ENCODE measurements at places on chromosomes 7 and 10.

DNA sequence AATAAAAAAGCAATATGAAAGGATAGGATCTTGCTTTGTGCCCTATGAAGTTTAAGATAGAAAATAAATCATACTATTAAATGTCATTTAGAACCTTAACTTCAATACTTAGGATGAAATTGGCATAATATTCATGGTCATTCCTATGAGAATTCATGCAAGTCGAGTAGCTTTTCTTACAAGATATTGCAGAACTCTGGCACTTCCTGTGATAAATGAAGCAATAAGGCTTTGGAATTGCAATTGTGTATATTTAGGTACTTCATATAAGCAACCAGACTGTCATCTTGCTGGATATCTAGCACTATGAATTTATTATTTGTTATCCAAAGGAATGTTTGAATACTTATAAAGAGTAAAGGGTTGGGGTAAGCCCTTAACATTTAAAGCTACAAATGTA lies 116.5 kb downstream of the ZNF438 start:
- DNase-seq = no peak

GRCh38 chr7:111339006-111339405 lies 223.3 kb downstream of the IMMP2L start:
- no peak for DNase-seq

DNA sequence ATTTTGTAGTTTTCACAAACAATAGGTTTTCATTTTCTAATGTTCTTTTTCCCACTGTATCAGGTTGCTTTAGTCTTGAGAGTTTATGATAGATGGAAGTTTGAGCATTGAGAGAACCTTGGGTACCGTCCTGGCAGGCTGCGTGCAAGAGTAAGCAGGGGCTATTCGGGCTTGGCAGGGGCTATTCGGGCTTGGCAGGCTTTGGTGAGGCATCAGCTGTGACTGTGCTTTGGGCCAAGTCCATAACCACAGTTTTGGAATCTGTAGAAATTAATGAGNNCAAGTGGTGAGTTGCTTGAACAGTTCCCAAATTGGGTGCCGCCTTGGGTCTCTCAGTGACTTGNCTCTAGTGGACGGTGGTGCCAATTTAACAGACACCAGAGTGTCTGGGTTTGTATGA lies 424.6 kb downstream of the PAXIP1 start:
- no peak for DNase-seq

GRCh38 chr10:110032801-110033700 lies 25.3 kb downstream of the ADD3 start:
- no peak for DNase-seq

GRCh38 chr10:76026176-76026771 lies 594.9 kb downstream of the LRMDA start:
- no peak for DNase-seq

DNA sequence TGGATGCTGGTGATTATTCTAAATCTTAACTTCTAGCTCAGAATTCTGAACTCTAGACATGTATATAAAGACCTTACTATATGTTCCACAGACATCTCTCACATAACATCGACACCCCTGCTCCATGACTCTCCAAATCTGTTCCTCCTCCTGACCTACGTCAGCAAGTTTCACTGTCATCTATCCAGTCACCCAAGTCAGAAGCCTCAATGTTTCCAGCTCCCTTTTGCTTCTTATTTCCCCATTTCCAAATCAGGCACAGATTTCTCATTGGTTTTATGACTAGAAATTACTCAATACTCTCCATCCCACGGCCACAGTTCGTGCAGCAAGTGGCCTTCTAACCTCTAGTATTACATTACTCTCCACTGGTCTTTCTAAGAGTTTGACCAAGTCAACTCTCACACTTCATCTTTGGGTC lies 28.5 kb downstream of the EPC1 start:
- no peak for DNase-seq

DNA sequence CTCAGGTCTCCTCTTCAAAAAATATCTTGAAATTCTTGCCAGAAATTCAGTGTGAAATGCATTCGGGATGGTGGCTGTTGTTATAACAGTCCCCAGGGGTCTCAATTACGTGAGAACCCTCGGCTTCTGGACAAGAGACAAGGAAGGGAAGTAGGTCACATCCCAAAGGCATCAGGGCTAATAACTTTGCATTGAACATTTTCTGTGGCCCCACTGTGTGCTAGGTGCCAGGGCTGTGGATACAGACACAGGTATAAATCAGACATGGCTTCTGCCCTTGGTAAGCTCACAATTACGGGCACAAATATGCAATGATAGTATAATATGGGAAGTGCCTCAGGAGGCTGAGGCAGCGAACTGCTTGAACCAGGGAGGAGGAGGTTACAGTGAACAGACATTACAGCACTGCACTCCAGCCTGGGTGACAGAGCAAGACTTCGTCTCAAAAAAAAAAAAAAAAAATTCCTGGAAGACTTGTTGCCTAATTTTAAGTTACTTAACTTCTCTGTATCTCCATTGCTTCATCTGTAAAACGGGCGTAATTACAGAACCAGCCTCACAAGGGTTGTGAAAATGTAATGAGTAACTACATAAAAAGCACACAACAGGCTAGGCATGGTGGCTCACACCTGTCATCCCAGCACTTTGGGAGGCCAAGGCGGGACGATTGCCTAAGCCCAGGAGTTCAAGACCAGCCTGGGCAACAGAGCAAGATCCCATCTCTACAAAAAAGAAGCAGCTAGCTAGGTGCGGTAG lies 2.5 kb upstream of the RHBDD2 start:
- no peak for DNase-seq

DNA sequence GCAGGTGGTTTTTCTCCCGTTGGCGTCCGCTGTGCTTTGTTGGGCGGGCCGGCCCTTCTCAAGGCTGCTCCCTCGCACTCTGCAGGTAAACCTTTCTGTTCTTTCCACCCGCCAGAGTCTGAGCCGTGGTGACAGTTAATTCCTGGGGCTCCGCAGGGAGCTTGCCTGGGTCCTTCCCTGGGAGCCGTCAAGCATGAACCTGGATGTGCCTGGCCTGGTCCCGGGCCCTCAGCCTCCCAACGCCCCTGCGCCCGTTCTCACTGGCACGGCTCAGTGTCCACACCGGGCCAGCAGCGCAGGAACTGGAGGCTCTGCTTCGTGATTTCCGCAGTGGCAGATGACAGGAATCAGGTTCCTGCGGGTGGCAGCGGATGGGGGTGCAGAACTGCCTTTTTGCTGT lies 10.9 kb upstream of the NKX6-2 start:
- no peak for DNase-seq

DNA sequence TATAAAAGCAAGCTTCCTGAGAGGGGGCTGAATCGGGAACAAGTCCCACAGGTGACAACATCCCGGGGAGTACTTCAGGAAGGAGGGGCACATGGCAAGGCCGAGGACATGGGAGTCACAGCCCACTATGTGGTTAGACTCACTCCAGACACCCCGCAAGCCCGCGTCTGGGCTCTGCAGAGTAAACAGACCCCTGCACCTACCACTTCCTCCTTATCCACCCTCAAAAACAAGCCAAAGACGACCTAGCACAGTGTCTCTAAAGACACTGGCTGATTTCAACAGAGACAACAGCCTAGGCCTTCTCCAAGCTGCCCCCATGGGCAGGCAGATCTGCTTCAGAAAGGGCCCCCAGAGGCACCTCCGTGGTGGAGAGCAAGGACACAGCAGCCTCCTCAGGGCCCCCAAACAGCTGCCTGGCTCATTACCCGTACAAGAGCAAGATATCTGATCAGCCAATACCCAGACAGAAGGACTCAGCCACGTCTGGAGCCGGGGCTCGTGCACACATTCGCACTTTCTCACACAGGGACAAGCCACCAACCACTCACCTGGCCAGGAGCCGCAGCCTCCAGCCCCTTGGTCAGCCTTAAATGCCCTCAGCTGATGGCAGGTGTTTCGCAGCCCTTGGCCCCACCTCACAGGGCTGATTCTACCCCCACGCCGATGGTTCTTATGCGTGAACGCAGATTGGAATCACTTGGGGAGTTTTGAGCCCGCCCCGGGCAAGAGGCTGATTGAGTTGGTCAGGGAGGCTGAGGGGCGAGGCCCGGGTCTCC lies 10.7 kb upstream of the KPNA7 start:
- DNase-seq = no peak

- no peak for DNase-seq
Measured at GRCh38 chr10:118151461-118151860, 104.7 kb upstream of the RAB11FIP2 start.

DNA sequence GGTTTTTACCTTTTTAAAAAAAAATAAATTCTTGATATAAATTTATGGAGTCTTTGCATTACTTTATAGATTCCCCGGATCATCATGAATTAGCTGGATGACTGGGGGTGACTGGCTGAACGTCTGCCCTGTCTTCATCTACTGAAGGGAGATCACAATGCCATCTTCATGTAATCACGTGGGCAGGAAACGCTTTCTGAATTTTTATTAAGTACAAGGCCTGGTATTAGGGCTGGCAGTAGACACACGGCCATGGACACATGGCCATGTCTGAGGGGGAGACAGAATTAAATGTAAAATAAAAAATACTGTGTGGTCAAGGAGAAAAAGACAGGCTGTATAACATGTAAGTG lies 111.2 kb downstream of the VIPR2 start:
- no peak for DNase-seq

DNA sequence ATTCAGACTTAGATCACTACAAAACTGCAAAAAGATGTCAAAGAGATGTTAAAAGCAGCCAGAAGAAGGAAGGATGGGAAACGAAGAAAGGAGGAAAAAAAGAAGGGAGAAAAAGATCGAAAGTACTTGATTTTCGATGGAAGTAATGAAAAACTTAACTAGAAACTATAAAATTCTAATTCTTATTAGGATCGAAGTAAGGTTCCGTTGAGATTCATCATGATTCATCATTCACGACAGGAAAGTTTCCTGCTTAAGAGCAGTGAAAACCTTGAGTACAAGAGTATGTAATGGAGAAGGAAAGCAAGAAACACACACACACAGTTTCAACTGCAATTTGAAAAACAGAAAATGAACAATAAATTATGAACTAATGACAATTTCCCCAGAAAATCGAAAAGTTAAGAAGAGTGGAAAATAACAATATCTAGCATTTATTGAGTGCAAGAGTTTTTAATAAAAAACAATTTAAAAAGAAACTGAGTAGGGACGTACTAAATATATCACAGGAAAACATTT lies 1.1 kb upstream of the ING3 start:
- DNase-seq = no peak

- no peak for DNase-seq
Measured at GRCh38 chr10:121774813-121775212, 153.0 kb downstream of the ATE1 start.

- DNase-seq = no peak
Measured at GRCh38 chr10:510415-510881, 179.0 kb downstream of the DIP2C start.

DNA sequence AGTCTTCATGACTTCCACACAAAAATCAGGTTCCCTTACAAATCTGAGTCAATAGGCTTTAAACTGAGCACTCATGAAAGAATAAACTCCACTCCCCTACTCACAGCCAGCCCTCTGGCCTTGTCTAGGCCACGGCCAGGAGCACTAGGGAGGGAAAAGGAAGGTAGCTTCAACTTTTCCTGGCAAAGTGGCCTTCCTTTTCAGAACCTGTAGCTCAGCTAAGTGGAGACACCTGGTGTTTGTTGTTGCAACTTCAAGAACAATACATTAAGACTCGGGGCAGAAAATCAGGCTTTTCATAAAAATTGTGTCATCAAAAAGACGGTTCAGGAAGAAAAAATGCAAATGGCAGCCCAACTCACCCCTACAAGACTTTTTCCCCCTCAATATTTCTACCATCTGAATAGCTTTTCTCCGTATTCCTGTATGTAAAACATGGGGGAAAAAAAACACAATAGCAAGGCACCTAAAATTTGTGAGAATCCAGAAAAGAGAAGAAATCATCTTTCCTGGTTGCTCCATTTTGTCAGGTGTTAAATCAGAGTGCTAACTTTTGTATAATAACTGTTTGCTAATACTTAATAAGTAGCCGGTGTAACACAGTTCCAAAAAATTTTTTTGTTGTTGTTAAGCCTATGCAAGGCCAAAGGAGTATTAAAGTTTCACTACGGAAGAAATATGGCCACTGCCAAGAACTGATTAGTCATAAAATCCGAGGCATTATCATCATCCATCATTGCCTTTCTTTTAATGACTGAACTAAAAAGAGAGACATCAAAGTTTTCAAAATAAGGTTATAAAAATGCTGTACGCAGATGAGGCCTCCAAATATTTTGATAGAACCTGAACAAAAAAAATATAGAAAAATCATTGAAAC lies 66.2 kb upstream of the ARID5B start:
- no peak for DNase-seq

DNA sequence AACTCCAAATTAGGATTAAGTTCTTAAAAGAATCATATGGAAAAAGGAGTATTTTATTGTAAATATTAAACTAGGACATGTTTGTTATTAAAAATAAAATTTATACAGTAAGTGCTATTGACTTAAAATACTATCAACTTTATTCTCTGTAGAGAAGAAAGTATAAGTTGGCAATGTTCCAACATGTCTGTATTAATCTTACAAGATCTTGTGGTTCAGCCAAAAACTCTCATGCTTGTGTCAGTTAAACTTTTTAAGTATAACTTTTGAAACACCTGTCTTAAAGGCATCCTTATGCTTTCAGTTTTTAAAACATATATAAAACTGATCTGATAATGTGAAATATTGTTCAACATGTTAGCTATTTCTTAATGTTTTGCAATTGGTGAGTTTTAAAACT lies 160.7 kb downstream of the ZEB1 start:
- DNase-seq = no peak

DNA sequence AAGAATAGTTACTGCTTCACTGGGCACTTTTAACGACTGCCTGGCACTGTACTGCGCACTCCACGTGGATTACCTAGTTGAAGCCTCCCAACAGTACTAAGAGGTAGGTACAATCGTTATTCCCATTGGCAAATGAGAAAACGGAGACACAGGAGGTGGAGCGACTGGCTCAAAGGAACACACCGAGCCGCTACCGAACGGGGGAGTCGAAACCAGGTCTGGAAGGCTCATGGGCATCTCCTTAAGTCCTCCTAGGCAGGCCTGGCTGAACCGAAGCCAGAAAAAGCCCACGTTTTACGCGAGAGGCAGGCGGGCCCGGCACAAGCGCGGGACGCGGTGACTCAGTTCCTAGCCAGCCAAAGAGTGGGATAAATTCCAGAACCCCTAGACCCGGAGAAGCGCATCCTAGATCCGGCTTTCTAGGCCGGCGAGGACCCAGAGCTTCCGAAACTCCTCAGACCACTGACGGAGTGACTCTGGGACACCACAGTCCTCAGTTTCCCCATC lies 472 bp downstream of the PDAP1 start:
- DNase-seq = no peak

- no peak for DNase-seq
Measured at GRCh38 chr10:24722676-24723385, 856 bp downstream of the ARHGAP21 start.

DNA sequence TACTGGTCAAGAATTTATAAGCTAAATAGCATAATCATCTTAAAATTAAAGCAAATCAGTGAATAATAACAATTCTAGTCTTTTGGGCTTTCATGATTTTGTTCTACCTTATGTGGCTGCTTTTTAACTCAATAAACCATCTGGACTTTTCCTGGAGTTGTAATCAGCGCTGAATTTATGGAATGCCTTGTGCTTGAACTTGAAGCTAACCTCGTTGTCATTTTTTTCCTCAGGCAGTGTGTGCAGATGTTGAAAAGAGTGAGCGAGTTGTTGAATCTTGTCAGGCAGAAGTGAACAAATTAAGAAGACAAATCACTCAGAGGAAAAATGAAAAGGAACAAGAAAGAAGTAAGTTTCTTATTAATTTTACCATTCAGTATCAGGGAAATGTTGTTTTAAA lies 29.5 kb downstream of the ABRAXAS2 start:
- DNase-seq = no peak

Data from activated CD4-positive, CD25-positive, alpha-beta regulatory T cell (primary cell).